ENCODE measurements at places on chromosomes 13 and 19.

DNA sequence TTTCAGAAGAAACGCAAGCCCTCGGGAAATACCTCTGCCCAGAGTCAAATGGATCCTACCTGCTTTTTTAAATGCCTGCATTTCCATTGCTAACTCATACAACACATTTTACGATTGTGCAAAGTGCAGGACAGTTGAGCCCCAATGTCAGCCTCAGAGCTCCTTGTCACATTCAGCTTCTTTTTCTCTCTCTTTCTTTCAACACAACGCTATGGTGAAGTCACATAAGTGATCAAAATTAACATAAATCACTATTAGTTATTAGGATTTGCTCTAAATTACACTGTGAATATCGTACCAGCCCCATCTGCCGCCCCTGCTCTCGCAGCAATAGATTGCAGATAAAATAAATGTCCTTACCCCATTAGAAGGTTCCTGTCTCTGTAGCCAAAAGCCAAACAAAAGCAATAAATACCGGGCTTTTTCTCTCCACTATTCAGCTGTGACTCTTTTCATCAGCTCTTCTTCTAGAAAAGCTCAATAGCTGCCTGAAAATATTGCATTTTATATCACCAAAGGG is 8.8 kb downstream of the POU4F1 start:
- DNase-seq: no peak

DNA sequence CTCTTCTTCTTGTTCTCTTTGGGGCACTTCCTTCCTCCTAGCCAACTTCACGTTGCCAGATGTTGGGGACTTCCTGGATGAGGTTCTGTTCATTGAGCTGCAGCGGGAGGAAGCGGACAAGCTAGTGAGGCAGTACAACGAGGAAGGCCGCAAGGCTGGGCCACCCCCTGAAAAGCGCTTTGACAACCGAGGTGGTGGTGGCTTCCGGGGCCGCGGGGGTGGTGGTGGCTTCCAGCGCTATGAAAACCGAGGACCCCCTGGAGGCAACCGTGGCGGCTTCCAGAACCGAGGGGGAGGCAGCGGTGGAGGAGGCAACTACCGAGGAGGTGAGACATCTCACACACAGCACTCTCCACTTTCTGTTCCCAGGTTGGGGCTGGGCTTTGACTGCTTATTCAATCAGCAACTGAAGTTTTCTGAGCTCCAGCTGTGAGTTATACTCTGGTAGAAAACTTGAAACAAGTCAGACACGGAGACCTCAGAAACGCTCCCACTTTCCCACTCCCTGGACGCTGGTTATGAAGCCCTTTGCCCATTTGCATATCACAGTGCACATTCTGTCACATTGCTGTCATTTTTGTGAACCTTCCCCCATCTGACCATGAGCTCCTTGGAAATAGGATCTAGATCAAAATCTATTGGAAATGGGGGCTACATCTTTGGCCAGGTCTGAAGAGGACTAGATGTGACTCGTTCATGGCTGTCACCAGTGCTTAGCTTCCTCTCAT is 7.2 kb upstream of the CCDC97 start:
- peak; percentile 60 for DNase-seq

- no peak for DNase-seq
These were observed 12.2 kb downstream of the THSD1 start for GRCh38 chr13:52393572-52394357.

- no peak for DNase-seq
These were observed 541.4 kb upstream of the SLITRK5 start for GRCh38 chr13:87129602-87130300.

DNA sequence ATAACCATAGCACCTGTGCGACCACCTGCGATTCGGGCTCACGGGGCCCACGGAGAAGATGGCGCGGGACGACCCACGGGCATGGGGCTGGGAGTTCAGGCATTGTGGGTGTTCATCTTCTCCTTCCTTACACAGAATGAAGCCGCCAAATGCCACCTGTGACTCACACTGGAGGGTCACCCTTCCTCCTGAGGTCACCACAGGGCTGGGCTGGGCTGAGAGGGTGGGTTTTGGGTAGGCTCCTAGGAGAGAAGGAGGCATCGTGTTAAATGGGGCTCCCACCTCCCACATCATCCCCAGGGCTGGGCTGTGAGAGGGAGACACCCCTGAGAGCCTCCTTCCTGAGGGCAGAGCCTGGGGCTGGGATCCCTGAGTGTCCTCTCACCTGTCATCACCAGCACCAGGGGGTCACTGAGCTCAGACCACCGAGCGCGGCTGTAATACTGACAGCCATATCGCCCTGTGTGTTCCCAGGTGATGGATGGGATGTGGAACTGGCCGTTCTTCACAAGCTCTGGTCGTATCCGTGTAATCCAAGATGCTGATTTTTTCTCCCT is 1.4 kb downstream of the LILRB2 start:
- DNase-seq: no peak

DNA sequence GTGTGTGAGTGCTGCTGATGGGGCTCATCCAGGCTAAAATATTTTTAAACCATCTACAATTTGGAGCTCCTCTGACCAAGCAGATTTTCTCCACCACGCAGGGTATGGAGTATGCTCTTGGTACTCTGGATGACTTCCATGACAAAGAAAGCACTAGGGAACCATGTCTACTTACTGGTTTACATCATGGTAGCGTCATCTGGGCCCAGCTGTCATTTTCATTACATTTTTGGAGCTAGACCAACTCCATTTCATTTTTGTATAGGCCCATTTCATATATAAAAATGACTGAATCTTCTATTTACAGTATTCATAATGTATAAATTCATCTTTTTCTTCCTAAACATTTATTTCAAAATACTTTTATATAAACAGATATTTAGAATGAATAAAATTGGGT is 184.4 kb downstream of the DNAJC3 start:
- no peak for DNase-seq

- no peak for DNase-seq
These were observed 25.1 kb downstream of the TMEM161A start for GRCh38 chr19:19113040-19113626.

DNA sequence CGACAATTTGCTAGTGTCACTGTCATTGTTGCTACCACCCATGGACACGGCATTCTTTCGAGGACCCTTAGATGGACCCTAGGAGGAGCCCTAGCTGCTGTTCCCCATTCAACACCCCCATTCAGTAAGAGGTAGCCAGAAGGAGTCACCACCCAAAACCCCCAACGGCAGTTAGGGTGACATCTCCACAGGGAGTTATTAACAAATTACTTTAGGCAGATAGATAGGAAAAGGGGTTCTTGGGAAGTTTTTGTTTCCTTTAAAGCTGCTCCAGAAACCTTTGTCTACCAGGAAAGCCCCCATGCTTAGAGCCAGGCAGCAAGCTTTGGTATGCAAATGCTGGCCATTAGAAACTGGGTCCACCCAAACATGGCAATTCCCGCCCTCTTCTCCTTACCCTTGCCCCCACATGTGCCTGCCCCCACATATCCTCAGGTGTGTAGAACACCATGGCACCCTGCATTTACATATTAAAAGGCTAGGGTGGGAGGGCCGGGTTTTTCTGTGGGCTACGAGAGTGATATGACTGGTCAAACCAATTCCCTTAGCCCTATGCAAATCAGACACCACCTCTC is 190.9 kb downstream of the SLITRK6 start:
- DNase-seq: no peak

GRCh38 chr13:28328271-28328607 is 166.7 kb downstream of the FLT1 start:
- DNase-seq: no peak

DNA sequence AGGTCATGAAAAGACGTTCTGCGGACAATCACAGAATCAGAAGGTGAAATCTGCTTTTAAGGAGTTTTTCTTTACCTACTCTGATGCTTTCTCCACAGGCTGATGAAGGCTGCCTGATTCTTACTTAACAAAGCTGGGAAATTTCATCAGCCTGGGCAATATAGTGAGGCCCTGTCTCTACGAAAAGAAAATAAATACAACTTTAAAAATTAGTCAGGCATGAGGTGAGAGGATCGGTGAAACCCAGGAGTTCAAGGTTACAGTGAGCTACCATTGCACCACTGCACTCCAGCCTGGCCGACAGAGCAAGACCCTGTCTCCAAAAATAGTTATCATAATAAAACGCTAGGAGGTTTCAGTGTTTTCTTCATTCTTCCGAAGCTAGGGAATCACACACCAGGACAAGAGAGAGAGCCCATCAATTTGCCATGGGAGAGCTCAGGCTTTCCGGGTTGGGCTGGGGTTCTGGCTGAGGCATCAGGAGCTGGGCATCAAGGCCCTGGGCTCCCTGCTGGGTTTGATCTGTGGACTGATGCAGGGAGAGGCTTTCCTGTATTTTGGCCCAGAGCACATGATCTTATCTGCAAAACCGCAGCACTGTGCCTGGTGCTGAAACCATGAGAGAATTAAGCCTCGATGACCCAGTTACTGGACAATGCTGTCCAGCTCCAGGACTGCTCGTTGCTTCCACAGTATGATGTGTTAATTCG is 25.1 kb upstream of the CEBPG start:
- DNase-seq: no peak

GRCh38 chr13:107851670-107852069 is 363.7 kb downstream of the LIG4 start:
- no peak for DNase-seq

DNA sequence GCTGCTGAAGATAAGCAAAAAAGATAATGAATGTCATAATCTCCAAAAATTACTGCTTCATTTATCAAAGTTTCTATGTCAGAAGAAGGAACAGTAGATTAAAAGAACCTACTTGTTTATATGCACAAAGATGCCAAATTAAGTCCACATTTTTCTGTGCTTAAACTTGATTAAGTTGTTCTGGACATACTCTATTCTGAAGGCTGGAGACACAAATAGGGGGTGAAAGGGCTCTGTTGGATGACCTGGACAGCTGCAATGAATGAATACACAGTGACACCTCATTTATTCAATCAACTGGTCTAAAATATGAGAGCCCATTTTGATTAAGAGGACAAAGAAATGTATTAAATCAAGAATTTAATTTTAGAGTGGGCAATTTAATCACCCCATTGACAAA is 276.3 kb upstream of the PCDH9 start:
- no peak for DNase-seq

GRCh38 chr13:44149821-44150220 is 223.8 kb upstream of the SERP2 start:
- DNase-seq: no peak

DNA sequence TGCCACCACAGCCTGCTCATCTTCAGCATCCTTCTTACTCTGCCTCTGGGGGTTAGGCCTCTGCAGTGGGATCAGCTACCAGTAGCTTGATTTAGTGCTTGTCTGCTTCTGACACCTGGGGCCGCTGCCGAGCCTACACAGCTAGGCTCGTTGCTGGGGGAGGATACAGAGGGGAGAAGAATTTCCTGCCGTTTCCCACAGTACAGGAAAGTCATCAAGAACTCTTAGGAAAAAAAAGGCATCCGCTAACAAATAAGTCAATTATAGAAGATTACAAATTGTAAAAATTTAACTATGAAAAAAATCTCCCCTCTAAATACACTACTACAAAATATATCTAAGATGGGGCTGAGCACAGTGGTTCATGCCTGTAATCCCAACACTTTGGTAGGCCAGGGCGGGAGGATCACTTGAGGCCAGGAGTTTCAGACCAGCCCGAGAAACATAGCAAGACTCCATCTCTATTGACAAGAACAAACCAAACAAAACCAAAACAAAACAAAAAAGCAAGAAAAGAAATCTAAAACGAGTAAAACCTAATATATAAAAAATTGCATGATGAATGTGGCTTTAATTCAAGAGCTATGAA is 26.7 kb downstream of the LATS2 start:
- DNase-seq: no peak

DNA sequence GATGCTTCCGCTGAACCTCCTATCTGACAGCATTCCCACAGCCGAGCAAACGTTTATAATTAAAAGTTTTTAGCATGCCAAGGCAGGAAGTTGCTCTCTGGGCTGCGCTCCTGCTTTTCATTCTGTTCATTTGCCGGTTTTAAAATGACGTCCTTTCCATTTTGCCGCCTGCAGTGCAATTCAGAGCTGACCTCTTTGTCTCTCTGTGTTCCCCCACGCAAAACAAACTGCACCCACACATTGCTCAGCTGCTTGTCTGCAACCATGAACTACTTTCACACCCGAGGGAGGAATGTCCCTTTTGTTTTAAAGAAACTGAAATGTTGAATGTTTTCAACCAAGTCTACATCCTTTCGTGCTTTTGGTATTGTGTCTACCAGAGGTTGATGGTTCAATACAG is 416.5 kb downstream of the EFNB2 start:
- DNase-seq: no peak

- DNase-seq: no peak
These were observed 62.8 kb upstream of the STARD13 start for GRCh38 chr13:33348366-33348765.

DNA sequence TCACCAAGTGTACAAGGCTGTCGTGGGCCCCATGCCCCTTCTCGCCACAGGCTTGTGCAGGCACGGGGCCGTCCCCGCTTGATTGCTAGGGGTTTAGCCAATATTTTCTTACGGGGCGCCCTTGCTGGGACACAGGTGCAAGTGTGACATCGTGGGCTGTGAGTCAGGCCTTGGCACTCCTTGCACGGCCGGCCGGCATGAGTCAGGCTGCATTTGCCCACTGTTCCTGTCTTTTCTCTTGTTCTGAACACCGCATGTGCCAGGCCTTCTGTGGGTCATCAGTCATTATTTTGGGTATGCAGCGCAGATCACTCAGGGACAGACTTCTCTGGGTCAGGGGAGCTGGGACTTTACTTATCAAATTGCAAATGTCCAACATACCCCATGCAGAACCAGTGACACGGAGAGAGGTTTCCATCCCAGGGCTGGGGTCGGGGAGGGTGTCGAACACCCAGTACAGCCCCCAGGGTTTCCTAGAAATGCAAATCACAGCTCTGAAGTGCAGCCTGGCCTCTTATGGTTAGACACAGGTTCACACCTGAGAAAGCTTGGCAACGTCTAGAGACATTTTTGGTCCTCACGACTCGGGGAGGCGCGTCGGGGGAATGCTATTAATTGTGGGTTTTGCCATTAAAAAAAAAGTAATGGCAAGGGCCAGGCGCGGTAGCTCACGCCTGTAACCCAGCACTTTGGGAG is 22.5 kb upstream of the KLF2 start:
- DNase-seq: no peak

DNA sequence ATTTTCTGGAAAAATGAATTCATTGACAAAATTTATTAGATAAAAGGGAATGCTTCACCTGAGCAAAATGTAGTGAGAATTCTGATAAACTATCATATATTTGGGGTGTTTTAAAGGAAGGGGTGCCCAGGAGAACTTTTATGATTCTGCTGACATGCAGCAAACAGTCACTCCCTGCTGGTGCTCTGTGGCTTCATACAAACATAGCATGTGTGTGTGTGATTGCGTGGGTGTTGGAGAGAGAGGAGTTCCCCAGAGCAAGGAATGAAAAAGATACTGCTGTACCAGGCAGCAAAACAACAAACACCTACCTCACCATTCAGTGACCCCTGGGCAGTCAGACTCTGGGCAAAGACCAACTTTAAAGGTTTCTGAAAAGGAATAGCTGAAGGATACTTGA is 546.7 kb downstream of the RFC3 start:
- DNase-seq: no peak

GRCh38 chr19:44646049-44646416 is 2.3 kb downstream of the PVR start:
- no peak for DNase-seq

- DNase-seq: no peak
These were observed 9.0 kb upstream of the IPO5 start for GRCh38 chr13:97944396-97945029.
